Lower leg skin (tissue), 4 donors: ENCODE measurements at places on chromosomes 5 and 9.

DNA sequence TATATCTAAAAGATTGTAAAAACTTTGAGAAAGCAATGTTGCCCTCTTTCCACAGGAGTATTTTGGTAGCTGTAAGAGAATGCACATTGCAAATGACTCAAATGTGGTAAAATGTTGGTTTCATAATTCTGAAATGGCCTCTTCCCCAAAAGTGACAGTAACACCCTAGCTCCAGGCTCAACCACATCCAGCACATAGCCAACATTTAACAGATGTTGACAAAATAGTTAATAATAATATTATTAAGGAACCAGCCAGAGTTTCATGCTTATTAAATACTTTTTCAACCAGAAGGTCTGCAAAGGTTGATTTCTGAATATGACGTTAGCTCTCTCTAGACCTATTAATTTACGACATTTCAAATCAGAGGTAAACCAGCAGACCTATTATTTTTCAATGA, 1.3 kb downstream of the ANXA1 start:
- no peak for DNase-seq

DNA sequence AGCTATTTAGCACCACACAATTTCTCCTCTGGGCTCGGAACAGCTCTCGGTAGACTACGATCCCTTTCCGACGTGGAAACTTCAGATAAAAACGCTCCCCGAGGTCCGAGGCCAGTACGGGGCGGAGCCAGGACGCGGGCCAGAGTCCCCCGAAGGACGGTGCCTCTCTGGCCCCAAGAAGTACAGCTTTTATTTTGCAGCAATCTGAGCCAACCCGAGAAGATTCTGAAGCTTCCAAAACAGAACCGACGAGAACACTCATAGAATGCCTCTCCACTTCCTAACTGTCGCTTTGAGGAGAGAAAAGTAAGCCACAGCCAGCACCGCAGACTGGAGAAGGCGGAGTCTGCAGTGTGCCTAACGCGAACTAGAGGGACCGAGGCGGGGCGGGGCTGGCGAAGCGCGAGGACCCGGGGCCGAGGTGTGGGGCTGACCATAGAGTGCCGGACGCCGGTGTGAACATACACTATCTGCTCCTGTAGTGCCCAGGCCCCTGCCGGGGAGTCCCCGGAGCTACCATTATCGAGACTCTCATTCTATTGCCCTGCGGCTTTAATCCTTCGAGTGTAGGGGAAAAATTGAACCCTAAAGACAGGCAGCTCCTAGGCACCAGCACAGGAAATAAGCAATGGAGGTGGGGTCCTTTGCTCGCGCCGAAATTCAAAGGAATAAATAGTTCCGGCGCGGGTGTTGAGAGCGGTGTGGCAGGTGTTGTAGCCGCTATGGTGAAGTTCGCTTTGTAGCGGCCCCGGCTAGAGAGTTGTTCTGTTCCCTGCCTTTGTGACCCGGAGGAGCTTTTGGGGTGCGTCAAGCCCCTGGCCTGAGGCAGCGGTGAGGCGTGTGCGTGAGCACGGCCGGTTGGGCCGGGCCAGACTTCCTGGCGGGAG, at the start of gene SMC2:
Gene SMC2, plus strand, starts transcription at position 663 of the 887 bp plus-strand sequence. CDS start 1,076 bp downstream, outside the sequence.
- DNase-seq = peak; percentile 88

DNA sequence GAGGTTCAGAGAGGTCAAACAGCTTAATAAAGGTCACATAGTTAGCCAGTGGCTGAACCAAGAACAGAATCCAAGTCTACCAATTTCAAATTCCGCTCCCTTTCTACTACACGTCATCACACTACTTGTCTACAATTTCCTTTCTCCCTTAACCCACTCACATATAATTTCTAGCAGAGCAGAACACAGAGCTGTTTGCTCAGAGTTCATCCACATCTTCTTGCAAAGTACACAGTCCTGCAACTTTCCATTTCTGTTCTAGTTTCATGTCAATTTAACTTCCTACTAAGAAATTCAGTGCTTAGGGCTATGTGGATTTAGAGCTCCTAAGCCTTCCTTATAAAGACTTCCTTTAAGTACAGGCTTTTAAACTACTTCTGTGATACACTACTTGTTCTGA, 61.3 kb downstream of the MEGF9 start:
- DNase-seq = no peak

- DNase-seq = no peak
These were observed 119.7 kb upstream of the SPATA31C2 start for GRCh38 chr9:88258024-88258423.

DNA sequence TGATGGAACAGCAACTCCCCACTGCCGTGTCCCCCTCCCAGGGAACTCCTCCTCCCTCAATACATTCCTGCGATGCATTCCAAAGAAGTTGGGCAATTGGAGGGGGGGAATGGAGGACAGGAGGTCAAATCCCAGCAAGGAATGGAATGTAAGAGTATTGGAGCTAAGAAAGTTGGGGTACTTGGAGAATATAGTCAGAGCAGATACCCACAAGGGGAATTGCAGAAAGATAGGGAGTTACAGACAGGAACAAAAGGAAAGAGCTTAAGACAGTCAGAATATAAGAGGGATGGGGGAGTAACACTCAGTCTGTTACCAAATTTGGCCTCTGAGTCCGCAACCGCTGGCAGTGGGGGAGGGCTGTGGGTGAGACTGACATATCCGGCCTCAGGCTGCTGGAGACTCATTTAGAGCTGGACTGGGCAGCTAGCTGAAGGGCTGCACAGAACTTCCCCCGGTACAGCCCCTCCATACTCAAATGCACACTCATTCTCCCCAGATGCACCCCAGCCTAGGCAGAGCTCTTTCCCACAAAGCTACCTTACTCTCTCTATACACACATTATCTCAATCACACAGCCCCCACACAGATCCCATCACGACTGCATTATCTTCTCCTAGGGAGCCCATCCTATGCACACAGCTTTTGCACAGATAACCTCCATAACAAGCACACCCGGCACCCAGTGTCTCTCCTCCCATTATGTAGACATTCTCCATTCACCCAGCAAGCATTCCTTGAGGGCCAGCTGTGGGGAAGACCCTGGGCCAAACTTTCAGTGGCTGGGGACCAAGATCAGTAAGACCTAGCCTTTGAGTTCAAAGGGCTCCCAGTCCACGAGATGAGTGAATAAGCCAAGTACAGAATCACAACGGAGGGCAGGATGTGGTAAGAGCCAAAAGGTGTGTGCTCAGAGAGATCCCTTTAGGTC, 3.7 kb downstream of the TLN1 start:
- DNase-seq = peak; percentile 91

- no peak for DNase-seq
These were observed 7.8 kb upstream of the ANXA1 start for GRCh38 chr9:73143711-73144328.
